Fibroblast of the aortic adventitia (primary cell): ENCODE measurements at places on chromosomes 12 and 14.

DNA sequence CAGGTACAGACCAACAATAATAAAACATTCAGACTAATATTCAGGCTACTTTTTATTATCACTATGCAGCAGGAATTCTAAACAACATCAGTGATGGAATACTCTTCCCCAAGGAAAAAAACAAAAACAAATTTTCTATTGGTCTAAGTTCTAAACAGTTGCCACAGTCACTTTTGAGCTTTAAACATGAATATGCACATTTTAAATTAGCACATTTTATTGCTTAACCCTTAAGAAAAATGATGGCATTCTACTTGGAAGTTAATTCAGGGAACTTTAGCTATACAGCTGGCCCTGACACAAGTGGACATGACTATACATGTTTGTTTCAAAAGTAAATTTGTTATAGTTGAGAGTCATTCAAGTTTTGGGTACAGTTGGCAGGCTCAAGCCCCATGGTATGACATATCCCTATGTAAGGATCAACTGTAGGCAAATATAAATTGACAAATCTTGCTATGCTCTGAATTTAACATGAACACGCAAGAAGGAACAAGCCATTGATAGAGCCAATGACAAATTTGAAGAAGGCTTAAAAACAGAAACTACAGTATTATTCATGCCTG is 224.3 kb upstream of the AMIGO2 start:
- no peak for DNase-seq

GRCh38 chr12:105204127-105204526 is 31.8 kb downstream of the APPL2 start:
- DNase-seq, result no peak

- DNase-seq, result no peak
Observed at GRCh38 chr14:101494826-101495225, 66.5 kb upstream of the DIO3 start.

DNA sequence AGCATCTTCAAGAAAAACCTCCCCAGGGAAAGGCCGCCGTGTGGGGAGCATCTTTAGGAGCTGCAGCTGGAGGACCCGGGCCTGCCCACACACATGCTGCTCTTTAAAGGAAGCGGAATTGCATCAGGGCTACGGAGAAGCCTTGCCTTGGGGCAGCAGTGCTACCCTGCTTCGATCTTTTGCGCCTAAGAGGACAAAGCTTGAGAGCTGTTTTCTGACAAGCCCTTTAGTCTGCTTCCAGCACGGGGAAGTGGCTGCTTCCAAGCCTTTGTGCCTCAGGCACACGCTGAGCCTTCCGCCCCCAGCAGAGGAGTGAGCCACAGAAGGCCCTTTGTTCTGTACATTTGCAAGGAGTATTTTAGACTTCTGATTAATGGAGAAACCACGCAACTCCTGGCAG is 31.5 kb downstream of the COA8 start:
- DNase-seq, result no peak

- no peak for DNase-seq
Observed at GRCh38 chr14:71354801-71355200, 447.5 kb downstream of the PCNX1 start.

GRCh38 chr12:130672089-130672820 is 43.8 kb downstream of the RIMBP2 start:
- no peak for DNase-seq

- no peak for DNase-seq
Observed at GRCh38 chr14:63833728-63834127, 19.1 kb upstream of the SYNE2 start.

GRCh38 chr14:53209370-53209769 is 56.2 kb upstream of the DDHD1 start:
- DNase-seq, result peak; percentile 51

DNA sequence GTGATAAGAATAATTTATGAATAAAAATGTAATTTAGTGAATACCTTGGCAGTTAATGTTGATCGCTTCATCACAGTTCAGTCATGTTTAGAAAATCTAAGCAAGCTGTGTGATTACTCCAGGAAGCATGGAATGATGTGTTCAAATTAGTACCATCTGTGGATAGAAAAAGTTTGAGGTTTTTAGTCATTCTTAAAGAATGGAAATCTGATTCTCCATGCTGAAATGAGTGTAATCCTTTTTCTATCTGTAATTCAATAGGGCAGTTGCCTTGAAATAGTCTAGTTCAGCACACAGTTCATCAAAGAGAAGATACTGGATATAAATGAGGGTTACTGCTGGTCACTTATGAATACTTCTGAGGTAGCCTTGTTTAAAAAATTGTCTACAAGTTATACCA is 127.2 kb upstream of the MYF6 start:
- peak; percentile 93 for DNase-seq

DNA sequence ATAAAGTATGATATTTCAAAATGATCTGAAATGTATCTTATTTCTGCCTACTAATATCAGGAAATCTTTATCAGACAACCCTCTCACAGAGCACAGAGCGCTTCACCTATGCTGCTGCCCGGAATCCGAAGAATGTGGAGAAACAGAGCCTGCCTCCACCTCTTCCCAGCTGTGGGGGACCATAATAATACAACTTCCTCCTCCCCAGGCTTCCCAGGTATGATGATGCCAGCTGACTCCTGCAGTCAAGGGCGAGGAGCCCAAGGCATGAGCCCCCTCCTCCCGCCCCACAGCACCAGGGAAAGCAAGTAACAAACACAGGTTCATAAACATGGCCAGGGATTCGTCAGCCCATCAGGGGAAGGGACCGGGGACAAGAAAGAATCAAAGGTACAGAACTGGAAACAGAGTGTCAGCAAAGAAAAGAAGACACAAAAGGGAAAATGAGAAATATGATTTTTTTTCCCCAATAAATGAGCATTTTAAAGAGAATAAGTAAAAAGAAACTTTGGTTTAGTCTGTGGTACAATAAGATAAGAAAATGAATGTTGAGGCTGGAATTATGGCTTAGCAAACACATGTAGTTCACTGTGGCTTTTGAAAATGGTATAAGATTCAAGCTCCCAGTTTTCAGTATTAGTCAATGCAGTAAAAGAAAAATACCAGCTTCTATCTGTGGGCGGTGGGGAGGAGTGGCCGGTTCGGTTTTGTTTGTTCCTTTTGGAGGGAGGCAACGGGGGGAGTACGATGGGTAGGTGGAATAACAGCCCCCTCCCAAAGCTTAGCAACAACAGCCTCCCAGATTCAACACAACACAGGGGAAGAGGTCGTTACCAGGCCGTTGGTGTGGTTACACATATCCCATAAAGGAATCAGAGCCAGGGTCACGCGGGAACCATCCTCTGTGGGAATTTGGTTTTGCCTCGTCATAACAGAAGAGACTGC is 68.3 kb downstream of the SETD3 start:
- no peak for DNase-seq

- DNase-seq, result peak; percentile 69
Observed at GRCh38 chr14:61051051-61051450, 70.0 kb downstream of the SLC38A6 start.

DNA sequence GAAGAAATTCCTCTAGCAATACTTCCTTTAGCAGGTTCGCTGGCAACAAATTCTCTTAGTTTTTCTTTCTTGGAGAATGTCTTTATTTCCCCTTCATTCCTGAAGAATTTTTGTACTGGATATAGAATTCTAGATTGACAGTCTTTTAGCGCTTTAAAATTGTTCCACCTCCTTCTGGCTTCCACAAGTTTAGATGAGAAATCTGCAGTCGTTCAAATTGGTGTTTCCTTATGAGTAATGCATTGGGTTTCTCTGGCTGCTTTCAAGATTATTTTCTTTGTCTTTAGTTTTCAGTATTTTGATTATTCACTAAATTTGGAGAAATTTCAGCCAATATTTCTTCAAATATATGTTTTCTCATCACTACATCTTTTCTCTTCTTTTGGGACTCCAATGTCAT is 33.3 kb upstream of the FGF6 start:
- no peak for DNase-seq

DNA sequence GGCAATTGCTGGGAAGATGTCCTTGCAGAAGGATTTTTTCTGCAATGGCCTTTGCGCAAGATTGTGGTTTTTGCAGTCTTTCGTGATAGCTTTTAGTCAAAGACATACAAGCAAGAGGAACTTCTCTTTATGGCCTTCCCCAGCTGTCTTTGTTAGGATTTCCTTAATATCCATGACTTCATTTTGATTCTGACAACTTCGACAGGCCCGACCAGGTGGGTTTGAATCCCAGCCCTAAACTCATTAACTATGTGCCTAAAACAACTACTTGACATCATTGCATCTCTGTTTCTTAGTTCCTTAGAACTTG is 13.3 kb upstream of the VRK1 start:
- no peak for DNase-seq

- DNase-seq, result no peak
Observed at GRCh38 chr14:97271451-97271960, 474.3 kb downstream of the VRK1 start.

DNA sequence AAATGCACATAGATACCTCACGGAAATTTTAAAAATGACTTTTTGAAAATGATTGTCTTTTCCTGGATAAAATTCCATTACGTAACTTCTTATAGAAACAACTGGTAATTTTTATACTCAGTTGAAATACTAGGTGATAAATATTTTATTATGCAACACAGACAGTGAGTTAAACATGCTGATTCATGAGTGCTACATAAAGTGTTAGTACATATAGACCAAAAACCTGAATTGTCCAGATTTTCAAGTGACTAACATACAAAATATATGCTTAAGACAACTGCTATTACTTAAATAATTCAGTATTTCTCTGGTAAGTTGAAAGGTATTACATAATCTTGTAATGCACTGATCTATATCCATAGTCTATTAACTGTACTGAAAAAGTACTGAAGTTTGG is 11.9 kb downstream of the PTPRO start:
- DNase-seq, result no peak

DNA sequence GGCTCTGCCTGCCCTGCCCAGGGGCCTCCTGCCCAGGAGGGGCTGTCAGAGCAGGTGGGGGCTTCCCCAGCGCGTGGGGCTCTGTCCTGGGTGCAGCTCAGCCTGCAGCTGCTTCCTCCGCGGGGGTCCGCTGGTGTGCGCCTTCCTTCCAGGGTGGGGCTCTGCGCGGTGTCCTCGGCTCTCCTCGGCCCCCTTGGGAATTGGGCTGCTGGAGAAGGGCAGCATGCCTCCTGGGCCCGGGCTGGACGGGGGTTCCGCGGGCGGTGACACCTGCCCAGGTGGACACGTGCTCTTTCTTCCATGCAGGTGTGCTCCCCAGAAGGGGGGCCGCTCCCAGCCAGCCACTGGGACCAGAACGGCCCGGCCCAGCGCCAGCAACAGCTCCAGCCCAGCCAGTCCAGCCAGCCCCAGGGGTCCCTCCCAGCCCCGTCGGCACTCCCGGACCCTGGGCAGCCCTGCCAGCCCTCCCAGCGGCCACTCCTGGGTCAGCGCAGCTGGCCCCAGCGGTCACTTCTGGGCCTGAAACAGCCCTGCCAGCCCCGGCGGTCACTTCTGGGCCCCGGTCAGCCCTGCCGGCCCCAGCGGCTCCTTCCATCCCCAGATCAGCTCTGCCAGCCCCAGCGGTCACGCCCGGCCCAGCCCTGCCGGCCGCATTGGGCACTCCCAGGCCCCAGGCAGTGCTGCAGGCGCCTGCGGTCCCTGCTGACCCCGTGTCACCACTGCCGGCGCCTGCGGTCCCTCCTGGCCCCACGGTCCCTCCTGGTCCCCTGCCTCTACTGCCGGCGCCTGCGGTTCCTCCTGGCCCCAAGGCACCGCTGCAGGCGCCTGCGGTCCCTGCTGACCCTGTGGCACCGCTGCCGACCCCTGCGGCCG is 19.1 kb downstream of the FBRSL1 start:
- DNase-seq, result no peak

- DNase-seq, result no peak
Observed at GRCh38 chr14:69816216-69816615, 19.2 kb upstream of the SLC10A1 start.

GRCh38 chr14:102085948-102086708 is 716 bp downstream of the HSP90AA1 start:
- DNase-seq, result peak; percentile 69

DNA sequence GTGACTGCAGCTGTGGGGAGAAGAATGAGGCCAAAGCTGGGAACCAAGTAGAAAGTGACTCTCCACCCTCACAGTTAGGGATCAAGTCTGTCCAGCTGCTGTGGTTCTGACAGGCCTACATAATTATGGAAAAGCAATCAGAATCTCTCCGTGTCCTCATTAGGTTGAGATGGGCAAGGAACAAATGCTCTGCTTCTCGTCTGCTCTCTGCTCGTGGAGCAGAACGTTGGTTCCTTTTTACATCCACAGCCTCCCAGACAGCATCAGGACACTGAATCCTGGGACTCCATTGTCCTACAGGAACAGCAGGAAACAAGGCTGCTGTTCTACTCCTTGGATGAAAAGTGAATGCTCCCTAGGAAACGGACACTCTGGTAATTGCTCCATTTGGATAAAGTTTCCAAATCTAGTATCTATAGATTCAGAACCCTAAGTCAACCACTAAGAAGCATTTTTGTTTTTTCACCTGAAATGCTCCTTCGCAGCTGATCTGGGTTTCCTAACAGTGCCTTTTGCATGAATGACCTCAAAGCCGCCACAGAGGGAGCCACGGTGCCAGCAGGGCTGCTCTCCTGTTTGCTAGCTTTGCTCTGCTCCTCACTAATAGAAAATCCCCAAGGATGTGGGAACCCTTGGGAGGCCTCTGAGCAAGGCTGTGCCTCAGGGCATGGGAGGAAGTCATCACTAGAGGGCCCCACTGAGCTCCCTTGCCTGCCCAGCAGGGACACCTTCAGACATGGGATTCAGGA is 102.0 kb downstream of the EGLN3 start:
- peak; percentile 37 for DNase-seq

GRCh38 chr12:119247720-119248043 is 69.0 kb downstream of the HSPB8 start:
- no peak for DNase-seq

DNA sequence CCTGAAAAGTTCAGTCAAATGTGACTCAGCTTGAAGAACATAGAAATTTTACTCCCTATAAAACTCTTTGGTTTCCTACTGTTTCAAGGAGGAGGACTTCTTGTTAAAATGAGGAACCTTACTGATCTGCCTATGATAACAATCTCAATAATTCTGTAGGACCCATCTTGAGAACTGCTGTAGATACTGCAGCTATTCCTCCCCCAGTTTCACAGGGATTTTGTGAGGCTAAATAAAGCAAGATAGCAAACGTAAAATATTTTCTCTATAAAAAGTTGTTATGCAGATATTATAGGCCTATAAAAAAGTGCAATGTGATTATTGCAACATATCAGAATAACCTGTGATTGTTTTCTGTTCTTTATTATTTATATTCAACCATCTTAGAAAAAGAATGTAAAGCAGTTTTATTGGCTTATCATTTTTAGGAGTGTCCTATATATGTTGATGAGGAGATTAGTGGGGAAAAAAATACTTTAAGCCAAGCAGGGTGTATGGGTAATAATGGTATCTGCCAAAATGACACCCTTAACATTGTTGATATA is 12.1 kb downstream of the CLEC14A start:
- no peak for DNase-seq

GRCh38 chr14:62429683-62430082 is 615.6 kb downstream of the KCNH5 start:
- no peak for DNase-seq

DNA sequence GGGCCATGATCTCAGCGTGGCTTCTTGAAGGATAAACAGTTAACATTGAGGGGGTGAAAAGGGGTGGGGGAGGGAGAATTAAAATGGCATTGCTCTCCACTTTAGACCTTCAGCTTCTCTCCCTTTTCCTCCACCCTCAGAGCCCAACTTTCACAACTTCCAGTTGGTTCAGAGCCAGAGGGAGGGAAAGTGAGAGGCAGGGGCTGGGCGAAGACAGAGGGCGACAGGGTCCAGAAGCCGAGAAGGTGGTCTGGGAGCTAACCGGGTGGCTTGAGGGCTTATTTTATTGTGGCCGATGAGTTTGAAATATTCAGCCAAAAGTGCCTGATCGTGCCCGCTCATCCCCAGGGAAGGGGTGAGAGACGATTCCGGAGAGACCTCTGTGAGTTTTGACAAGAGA is 4.1 kb downstream of the BMP4 start:
- DNase-seq, result no peak

GRCh38 chr12:47417121-47417520 is 288.7 kb downstream of the RPAP3 start:
- DNase-seq, result no peak
